CD4-positive, alpha-beta T cell treated with Interleukin-4 for 4 hours (primary cell): ENCODE measurements at places on chromosomes 7 and 10.

DNA sequence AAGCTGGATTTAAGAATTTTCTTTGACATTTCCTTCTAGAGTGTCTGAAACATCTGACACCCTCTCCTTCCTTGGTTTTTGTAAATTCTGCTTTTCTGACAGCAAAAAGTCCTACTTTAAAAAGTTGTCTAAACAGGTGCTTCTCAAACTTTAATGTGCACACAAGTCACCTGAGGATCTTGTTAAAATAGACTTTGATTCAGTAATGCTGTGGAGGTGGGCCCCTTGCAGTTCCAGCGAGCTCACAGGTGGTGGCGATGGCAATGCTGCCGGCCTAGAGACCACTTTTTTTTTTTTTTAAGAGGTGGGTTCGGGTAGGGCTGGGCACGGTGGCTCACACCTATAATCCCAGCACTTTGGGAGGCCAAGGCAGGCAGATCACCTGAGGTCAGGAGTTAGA, 77.1 kb downstream of the ABCC2 start:
- DNase-seq = no peak

- DNase-seq = no peak
These were observed 59.8 kb upstream of the PTN start for GRCh38 chr7:137403353-137403695.

DNA sequence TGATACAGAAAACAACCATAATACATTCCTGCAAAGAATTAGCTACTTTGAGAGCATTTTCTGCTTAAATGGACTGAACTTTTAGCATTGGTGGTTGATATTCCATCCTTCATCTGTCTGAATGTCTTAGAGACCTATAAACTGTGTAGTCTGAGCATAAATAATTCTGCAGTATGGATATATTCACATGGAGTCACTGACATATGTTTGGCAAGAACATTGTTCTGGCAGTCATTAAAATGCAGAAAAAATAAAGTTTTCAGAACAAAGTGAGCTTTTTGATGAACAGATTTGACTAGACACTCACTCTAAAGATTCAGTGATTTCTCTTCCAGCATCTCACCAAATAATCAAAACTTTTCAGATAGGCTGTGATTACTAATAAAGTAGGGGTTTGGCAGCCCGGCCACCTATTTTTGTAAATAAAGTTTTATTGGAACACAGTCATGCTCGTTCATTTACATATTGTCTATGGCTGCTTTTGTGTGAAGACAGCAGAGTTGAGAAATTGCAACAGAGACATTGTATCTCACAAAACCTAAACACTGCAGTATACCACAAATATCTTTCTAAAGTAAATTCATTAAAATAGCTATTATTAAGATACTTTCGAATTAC, 44.1 kb upstream of the RAPGEF5 start:
- no peak for DNase-seq

DNA sequence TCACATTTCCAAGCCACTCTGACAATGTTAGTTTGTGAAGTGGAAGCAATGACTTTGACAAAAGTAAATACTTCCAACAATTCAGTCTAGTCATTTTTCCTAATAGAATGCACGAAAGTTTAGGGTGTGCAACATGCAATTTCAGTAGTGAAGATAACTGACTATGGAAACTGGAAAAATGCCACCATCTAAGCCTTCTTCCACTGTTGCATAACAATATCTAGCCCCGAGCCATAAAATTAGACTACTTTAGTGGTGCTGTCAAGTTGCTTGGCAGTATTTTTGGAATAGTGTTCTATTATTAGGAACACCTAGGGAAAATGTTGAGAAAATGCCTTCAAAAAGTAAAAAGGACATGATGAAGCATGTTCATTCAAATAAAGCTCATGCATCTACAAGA, 17.9 kb downstream of the SEMA3A start:
- no peak for DNase-seq

DNA sequence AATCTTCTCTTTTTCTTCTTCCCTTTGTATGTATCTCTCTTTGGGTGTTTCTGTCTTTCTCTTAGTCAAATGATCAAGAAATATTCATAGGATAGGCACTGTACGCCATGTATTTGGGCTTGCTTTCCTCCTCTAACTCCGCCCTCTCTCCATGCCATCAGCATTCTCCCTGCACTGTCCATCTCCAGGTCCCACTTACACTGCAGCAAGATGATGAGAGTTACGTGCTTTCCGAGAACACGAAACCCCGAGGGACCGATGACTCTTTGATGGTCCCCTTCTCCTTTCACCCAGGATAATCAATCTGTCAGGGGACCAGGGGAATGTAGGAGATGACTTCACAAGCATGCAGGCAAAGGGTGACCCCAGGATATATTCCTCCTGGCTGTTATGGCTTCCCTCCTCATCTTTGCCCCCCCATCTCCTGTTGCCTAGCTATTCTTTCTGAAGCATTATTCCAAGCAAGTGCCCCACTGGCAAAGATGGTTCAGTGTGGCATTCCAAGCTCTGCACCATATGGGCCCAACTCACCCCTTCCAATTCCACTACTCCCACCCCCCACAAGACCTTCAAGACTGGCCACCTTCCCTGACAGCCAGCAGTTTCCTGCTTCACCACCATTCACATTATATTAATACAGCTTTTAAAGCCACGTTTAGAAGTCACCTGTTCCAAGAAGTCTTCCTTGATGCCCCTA, 40.0 kb downstream of the HIF1AN start:
- DNase-seq = no peak

GRCh38 chr7:103772171-103772773, 217.2 kb downstream of the RELN start:
- DNase-seq = no peak

DNA sequence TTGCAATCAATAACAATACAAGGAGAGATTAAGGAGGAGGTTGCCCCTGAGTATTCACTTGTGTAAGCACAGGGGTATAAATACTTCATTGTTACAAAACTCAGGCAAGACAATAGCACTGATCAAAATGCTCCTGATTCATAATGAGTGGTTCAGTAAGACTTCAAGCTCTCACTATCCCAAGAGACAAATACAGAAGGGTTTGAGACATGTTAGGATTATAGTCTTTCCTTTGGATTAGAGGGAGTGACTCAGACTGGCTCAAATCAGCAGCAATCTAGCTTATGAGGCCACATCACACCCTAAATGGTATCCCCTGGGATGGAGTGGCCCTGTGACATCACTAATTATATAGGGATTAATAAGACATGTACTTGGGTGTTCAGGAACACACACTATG, 167.2 kb upstream of the HGF start:
- DNase-seq = no peak

DNA sequence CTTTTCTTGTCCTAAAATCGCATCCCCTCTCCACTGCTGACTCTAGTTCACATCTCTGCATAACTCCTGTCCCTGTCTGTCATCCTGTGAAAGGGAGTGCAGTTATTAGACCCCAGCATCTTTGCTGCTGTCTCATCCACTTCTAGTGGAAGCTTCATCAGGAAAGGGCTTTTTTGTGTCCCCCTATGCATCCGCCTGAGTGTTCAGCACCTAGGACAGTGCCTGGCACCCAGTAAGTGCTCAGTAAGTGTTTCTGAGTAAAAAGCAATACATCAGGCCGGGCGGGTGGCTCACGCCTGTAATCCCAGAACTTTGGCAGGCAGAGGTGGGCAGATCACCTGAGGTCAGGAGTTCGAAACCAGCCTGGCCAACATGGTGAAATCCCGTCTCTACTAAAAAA, 211.8 kb upstream of the FOXK1 start:
- DNase-seq = no peak

DNA sequence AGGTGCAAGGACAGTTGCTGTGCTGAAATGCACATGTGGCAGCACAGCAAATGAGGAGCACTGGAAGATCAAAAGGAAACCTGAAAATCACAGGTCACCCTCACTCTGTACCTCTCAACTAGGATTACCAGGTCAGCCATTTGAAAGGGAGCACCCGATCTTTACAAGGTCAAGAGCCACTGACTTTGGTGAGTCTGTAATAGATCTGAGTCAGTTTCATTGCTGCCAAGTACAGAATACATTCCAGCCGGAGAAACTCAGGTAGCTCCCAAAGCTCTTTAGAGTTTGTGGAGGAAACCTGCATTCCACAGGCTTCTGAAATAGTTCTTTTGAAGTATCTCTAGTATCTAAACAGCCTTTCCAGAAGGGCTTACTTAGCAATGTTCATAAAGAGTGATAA, 217.5 kb downstream of the SNX13 start:
- DNase-seq = no peak

DNA sequence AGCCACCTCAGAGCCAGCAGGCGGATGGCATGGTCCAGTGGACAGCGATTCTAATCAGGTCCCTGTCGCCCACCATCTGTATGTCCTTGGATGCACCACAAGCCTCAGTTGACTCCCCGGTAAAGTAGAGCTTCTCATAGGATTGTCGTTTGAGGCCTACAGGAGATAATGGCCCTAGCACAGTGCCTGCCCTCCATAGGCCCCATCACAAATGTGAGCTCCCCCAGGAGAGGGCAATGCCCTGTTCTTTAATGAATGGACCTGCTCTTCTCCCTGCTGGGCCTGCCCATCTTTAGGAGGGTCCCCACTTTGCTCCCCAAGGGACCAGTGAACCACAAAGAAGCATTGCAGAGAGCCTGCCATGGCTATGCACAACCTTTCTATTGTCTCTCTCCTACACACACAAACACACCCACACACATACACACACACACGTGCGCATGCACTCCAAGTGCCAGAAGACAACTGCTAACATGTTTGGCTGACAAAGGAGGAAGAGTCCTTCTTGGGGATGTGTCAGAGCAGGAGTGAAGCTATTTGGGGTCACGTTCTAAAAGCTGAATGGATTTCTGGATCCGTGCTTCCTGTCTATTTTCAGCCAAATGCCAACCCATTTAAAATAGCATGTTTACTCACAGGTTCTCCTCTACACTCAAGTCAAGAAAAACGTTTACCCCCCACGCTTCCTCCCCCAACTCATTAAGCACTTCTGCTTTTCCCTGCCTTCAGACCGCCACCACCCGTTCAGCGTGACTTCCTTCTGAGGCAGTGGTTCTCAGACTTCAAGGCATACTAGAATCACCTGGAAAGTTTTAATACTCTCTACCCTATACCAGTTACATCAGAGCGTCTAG, 196.1 kb downstream of the GRID1 start:
- no peak for DNase-seq

DNA sequence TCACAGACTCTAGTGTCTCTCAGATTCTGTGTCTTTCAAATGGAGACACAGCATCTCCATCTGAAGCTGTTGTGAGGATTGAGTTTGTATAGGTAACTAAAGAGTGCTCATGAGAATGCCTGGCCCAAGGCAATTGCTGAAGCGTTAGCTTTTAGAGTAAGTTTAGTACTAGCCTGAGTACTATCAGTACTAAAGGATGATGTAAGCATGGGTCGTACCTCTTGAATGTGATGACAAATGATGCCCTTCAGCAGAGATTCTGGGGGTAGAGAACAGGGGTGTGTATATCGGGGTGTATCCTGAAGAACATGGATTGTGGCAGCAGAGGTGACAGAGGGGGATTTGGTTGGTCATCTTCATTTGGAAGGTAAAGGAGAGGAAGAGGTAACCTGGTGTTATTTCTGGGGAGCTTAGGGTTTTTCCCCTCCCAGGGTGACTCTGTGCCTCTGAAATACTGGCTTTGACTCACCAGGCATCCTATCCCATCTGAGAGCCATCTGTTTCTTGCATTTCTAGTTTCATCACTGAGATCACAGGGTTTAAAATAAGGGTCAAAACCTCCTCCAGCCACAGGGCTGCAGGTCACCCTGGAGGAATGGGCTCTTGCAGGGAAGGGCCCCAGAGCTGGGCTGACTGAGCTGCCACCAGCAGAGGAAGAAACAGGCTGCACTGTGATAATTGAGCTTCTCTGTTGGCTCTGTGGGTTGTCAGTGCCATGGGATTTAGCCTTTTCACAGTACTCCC, 756.0 kb downstream of the KCNMA1 start:
- DNase-seq = no peak

DNA sequence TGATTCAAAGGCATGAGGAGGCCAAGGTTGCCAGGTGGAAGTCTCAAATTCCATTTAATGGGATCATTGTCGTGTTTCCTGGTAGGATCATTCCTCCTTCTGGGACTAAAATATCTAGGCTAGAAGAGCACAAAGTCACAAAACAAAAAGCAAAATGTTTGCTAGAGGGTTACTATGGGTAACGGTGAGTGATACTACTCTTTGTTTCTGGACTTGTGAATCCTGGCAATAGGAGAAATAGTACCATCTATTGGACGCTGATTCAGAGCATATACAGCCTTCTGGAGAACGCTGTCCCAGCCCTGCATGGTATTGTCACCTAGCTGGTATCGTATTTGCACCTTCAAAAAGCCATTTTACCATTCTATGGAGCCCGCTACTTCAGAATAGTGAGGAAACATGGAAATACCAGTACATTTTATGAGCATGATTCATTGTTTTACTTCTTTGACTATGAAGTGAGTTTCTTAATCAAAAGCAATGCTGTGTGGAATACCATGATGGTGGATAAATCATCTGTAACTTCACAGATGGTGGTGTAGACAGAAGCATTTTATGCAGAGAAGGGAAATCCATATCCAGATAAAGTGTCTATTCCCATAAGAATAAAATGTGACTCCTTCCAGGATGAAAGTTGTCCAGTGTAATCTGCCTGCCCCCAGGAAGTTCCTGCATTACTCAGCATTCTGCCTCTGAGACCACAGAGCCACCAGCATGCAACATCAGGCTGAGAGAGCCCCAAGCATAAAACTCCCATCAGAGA, 361.0 kb downstream of the ETV1 start:
- DNase-seq = no peak

- DNase-seq = peak; percentile 73
These were observed 2.9 kb upstream of the GET4 start for GRCh38 chr7:873367-874002.

GRCh38 chr10:131617113-131617858, 283.5 kb upstream of the PPP2R2D start:
- DNase-seq = no peak
